ENCODE measurements at places on chromosomes 5 and 9.

DNA sequence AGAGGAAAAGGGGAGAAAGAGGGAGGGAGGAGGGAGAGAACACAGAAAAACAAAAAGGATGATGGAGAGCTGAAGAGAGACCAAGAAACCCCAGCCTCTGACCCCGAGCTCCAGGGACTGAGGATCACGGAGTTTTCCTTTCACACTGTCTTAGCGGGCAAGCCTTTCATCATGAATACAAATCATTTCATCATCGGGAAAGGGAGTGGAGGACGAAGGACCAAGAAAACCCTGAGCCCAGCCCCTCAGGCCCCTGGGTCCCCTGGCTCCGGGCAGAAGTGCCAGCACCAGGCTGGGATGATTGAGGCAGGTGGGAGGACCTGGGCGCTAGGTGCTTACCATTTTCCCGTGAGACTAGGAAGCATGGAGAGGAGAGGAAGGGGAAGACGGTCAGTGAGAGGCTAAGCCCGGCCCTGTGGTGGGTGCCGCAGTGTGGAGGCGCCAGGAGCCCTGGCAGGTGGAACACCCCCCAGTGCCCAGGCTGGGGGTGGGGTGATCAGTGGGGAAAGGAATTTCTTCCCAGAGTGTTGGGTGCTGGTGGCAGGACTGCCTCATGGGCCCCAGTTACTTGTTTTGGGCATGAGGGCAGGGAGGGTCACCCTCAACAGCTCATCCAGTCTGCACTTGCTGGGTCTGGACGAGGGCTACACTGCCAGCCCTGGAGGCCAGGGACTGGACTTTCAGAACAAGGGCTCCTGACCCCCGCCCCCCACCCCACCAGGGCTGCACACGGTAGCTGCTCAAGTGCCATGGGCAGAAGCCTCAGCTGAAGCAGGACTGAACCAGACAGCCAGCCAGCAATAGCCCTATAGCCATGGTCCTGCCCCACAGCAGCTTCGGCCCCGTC is 49.0 kb upstream of the SARDH start:
- no peak for DNase-seq

DNA sequence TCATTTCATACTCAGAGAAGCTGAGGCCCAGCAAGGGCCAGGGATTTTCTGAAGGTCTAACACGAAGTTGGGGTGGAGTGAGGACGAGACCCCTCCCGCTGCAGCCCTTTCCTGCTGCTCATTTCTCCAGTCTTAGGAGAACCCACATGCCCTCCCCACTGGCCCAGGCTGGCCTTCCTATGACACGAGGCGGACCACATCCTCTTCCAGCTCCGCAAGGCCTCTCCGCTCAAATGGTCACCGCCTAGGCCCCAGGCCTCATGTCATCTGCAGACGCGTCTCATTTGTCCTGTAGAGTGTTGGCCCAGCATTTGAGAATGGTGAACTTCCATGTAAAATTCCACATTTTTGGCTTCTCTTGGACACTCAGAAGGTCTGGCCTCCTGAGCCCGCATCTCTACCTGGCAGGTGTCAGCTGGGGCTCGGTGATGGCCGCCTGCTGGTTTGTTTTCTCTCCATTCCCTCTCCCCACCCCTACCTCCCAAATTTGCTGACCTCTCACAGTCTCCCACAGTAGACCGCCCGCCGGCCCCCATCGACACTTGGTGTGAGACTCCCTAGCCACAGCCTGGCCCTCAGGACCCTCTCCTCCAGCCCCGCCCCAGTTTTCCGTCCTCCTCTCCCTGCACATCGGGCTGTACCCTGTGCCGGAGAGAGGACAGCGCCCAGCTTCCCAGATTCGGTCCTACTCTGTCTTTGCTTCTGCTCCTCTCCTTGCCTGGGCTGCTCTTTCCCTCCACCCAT is 51.7 kb downstream of the ERGIC1 start:
- DNase-seq, result no peak

- no peak for DNase-seq
Measured at GRCh38 chr5:142618130-142618523, 67.8 kb downstream of the FGF1 start.

DNA sequence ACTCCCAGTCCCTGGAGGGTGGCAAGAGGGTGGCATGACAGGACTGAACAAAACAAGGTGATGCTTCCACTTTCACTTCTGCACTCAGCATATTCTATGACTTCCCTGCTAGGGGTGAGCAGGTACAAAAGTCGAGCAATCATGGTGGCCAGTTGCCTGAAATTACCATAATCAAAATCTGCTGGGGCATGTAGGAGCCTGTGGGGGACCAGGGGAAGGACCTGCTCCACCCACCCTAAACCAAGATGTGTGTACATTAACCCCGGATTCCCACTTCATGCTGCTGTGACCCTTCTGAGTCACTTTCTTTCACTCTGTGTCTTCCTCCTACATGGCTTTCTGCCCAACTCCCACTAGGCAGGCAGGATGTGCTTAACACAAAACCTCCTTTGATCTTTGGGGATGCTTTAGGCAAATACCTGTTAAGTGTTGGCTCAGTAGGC is 73.3 kb upstream of the PHF24 start:
- no peak for DNase-seq

DNA sequence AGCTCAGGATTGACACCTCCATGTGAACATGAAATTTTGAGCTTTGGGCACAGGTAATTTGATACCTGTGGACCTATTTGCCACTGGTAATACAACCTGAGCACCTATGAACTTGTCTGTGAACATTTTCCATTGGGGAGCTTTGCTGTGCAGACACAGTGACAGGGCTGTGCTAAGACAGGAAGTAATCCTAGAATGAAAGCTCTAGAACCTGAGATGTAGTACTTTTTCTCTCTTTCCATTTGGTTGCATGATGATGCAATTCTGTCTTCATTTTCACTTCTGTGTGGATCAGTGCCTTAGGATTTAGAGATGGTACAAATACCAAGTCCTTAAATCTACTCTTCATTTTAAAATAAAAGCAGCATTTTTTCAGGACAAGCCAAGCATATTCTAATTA is 216.9 kb downstream of the NR3C1 start:
- DNase-seq, result no peak

GRCh38 chr5:143820451-143820850 is 8.5 kb downstream of the HMHB1 start:
- no peak for DNase-seq

GRCh38 chr5:27129926-27130325 is 91.5 kb upstream of the CDH9 start:
- no peak for DNase-seq

GRCh38 chr9:81119591-81119990 is 569.8 kb downstream of the TLE1 start:
- no peak for DNase-seq

DNA sequence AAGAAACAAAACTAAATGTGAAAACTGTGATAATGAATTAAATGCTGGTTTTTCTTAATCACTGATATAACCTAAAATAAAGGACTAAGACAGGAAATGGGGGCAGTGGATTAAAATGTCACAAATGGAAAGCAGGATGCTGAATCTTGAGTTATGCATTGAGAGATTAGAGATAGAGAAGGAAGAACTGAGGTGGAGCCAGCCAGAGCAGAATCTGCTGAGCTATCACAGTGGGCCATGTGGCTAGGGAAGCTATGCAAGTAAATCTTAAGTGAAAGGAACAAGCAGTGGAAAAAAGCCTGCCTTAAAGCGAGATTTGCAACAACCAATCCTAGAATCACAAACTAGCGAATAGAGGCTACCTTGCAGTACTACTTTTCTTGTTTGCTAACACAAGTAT is 188.5 kb upstream of the RASA1 start:
- DNase-seq, result no peak

GRCh38 chr9:22244139-22245011 is 202.2 kb upstream of the DMRTA1 start:
- DNase-seq, result peak; percentile 14

GRCh38 chr5:10528056-10528816 is 35.6 kb upstream of the ANKRD33B start:
- DNase-seq, result peak; percentile 90

GRCh38 chr9:134592018-134592818 is 49.4 kb upstream of the COL5A1 start:
- no peak for DNase-seq

DNA sequence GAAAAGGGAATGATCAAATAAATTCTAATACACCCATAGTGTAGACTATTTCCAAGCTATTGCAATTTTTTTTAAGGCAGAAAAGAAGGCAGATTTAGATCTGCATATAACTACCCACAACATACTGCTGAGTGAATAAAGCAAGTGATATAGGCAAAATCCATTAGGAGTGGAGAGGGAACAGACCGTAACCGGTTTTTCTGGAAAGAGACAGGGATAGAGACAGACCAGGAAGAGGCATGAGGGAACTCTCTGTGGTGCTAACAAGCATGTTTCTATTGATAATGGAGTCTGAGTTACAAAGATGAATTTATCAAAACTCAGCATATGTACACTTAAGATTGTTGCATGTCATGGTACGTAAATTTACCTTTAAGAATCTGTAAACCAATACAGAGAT is 14.5 kb downstream of the ZDHHC21 start:
- no peak for DNase-seq

GRCh38 chr5:169801781-169802180 is 164.7 kb downstream of the DOCK2 start:
- DNase-seq, result no peak

DNA sequence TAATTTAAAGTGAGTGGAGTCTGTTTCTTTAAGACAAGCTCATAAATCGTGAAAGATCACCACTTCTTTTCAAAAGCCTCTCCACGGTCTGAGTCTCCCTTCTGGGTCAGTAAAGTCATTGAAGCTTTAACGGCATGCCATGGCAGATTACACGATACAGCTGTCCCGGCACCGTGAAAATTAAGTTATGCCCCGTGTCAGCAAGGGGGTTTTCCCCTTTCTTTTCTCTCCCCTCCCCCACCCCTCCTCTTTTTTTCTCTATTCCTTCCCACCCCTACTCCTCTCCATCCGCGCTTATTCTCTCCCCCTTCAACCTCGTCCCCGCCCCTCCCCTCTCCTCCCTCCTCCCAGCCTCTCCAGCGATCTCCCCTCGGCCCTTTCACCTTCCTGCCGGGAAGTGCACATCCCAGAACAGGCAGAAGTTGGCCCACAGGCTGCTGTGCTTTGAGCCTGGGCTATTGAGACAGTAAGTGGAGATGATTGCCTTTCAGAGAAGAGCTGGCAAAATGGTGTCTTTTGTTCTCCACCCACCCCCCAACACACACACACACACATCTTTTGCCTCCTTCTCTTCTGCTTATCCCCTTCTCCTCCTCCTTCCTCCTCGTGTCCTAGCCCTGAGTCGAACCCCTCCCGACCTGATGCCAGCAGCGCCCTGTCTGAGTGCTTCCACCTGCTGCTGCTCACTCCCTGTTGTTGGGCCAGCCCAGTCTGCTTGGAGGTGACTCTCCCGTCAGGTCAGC is 44.1 kb downstream of the GAS1 start:
- DNase-seq, result no peak

- DNase-seq, result no peak
Measured at GRCh38 chr5:119177226-119177625, 106.3 kb downstream of the DMXL1 start.

DNA sequence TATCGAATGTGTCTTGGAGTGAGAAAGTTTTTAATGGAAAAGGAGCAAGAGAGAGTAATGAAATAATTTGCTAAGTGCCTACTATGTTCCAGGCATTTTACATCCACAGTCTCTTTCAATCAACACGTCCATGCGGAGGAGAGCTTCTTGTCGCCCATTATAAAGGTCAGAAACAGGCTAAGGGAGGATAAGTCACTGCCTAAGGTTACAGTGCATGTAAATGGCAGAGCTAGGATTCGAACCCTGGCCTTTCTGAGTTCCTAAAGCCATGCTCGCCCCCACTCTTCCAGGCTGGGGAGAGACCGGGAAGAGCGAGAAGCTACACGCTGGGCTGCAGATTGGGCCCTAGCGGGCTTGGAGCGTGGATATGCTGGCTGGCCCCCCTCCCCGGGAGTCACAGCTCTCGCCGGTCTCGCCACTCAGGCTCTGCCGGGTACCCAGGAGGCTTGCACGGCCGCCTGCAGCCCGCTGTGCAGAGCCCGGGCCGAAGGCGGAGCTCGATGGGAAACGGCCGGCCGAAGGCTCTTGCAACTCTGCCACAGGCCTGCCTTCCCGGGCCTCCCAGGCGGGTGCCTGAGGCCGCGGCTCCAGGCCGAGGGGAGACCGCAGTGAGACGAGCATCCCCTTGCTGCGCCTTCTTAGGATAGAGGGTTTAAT is 775 bp upstream of the LHX2 start:
- no peak for DNase-seq
